ENCODE measurements at places on chromosomes 7 and 10.

GRCh38 chr7:55484241-55484640 lies 88.1 kb downstream of the VOPP1 start:
- no peak for DNase-seq

DNA sequence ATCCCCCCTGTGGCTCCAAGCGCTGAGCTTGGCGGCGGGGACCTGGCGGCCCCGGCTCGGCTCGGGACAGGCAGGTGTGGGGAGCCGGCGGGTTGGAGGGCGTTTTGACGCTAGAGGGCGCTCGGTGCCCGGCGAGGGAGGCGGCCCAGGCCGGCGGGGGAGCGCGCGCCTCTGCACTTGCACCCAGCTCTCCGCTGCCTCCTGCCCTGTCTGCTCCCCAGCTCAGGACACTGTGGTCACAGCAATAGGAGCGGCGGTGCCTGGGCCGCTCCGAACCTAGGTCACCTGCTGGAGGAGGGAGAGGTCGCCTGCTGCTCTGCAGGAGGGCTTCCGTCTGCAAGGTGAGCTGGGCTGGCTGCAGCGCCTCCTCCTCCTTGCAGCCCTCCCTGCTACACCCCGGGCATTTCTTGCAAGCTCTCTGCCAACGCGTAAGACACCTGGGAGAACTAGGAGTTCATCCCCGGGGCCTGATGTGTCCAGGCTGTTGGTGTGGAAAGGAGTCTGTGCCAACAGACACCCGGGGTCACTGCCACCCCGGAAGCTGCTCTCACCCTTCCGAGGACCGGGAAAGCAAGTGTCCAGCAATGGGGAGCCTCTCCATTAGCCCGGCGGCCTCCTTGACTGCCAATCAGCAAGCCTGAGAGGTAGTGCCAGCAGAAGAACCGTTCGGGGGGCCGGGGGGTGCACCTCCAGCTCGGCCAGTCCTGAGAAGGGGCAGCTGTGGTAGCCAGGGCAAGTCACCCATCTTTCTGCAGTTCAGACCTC lies 620.4 kb downstream of the GALNT17 start:
- peak; percentile 54 for DNase-seq

DNA sequence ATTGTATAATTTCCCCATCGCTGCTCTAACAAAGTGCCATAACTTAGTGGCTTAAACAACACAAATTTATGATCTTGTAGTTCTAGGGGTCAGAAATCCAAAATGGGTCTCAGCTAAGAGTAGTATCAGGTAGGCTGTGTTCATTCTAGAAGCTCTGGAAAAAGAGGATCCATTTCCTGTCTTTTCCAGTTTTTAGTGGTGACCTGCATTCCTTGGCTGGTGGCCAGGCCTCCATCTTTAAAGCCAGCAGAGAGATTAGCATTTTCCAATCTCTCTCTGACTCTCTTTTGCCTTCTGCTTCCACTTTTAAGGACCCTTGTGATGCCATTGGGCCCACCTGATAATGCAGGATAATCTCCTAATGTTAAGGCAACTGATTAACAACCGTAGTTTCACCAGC lies 41.0 kb upstream of the C10orf120 start:
- no peak for DNase-seq

- DNase-seq, result no peak
Measured at GRCh38 chr10:27568196-27569175, 64.4 kb downstream of the RAB18 start.

DNA sequence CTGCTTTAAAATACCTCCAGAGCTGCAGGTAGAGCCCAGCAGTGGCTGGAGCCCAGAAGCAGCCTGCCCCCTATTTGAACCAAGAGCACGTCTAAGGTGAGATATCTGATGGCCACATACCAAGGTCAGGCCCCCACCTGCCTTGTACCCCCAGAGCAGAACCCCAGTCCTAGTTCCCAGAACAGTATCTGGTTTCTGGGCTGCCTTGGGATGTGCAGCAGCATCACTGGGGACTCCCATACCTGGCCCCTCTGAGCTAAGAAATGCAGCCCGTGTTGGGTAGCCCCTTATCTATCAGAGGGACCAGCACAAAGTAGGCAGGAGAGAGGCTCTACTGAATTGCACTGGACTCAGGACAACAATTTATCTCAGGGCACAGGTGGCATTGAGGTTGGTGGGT lies 8.9 kb downstream of the SFTPD start:
- no peak for DNase-seq

DNA sequence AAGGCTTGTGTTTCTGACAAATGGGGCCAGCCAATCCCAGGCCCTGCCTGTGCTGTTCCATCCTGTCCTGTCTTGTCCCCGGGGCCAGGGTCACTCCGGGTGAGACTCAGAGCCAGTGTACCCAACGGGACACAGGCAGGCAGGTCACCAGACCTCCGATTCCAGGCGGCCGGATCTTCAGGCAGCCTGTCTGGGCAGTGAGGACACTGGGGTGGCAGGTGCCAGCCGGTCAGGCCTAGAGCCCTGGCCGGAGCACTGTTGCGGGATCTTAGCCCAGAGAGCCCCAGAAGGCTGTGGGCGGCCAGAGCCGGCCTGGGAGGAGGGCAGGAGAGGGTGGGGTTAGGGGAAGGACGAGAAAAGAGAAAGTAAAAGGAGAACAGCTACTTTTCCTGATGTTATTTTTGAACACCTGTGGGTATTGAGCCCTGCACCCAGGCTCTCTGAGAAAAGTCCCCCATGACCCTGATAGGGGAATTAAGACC lies 134.3 kb upstream of the TNRC18 start:
- peak; percentile 58 for DNase-seq

GRCh38 chr10:132164761-132165278 lies 21.9 kb upstream of the DPYSL4 start:
- no peak for DNase-seq

GRCh38 chr10:31157123-31158010 lies 125.7 kb upstream of the ZNF438 start:
- DNase-seq, result peak; percentile 76
